ENCODE measurements at places on chromosomes 3 and 15.

GRCh38 chr3:120147072-120147871 is 53.0 kb upstream of the GSK3B start:
- DNase-seq: no peak

- DNase-seq: no peak
Observed at GRCh38 chr3:169268286-169268776, 395.2 kb downstream of the MECOM start.

- DNase-seq: peak; percentile 47
Observed at GRCh38 chr3:35537265-35537664, 102.1 kb upstream of the ARPP21 start.

DNA sequence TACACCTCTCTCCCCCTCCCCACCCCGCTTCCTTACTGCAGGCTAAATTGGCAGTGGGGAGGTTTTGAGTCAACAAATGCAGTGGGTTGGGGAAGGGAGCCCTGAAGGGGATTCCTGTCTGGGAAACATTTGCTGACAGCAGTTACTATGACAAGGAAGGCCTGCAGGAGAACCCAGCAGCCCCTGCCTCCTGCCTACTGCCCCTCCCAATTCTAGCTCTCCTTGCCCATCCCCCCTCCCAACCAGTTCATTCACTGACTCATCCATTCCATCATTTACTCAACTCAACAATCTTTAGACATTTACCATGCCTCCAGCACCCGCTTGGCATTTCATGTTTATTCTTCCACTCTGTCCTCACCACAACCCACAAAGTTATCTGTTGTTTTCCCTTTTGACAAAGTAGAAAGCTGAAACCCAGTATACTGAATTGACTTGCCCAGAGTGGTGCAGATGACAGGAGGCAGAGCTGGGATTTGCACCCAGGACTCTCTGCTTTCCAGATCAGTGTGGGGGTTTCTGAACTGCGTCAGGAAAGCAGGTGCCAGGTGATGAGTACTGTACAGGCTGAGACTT is 75.0 kb downstream of the MAGEF1 start:
- DNase-seq: peak; percentile 89

DNA sequence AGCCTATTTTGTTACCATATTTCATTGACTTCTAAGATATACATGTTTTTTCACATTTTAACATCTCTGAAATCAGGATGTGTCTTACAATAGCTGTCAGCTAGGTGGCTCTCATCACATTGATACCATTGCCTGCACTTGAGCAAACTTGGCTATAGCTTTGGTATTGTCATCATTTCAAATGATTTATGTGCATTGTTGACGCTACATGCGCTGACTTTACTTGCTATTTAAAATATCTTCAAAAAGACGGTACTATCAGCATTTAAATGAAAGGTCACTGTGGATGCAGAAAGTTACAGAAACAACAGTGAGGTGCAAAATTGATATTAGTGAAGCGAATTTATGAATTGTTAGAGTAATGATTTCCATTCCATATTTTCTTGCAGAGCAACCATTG is 54.0 kb upstream of the ABHD2 start:
- DNase-seq: peak; percentile 52

GRCh38 chr3:64495781-64496334 is 191.9 kb downstream of the ADAMTS9 start:
- DNase-seq: no peak

DNA sequence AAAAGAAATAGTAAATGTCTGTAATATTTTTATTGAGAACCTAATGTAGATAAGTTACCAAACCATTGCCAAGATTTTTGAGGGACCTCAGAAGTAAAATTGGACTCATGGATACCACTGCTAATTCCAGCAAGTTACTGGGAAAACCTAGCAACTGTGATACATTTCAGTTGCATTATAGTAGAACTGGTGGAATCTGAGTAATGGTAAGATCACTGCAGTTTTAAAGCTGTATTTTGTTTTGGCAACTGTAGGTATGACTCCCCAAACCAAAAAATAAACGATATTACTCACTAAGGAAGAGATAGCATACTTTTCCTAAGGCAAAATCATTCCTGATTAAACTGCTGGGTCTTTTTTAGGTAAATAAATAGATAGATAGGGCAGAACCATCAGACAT is 54.0 kb downstream of the ARMC8 start:
- DNase-seq: peak; percentile 11

DNA sequence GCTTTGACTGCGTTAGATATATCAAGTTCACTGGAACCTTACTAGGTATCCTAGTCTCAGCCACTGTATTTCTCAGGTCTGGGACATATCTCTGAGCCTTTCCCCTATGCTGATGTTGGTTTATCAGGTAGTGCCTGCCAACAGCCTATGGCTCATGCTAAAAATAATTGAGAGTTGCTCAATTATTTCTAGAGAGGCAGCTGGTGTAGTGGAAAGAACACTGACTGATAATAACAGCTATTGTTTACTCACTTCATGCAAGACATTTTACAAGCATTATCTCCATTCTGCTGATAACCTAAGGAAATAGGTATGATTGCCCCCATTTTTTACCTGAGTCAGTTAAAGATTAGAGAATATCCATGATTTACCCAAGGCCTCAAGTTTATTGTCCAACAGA is 231.4 kb downstream of the LRRN1 start:
- DNase-seq: no peak

DNA sequence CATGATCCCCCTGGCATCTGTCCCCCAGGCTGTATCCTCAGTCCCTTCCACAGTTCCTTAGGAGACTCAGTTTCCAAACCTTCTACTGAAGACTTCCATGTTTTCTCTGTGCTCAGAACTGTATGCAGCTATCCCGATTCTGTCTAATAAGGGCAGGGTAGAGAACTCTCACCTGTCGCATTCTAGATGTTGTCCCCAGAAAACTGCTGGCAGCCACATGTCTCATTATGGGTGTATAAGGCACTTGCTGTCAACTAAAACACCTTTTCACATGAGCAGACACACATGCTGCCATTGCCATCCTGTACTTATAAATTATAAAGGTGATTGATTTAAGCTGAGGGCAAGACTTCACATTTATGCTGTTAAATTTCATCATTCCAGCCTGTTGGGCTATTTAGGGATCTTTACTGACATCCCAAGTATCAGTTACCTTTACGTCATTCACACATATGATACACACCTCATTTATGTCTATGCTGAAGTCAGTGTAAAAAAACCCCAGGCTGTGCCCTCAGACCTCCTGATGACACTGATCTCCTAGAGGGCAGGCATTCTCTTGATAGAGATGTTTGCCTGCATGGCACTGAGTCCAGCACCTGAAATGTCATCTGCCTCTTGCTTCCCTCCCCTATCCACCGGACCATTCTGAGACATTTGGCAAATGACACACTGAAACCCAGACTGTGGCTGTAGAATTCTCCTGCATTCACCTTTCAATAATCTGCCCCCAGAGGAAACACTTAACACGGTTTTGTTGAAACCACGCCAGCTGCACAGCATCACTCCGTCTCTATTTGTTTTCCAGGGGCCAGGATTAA is 35.8 kb downstream of the BTD start:
- DNase-seq: peak; percentile 35

DNA sequence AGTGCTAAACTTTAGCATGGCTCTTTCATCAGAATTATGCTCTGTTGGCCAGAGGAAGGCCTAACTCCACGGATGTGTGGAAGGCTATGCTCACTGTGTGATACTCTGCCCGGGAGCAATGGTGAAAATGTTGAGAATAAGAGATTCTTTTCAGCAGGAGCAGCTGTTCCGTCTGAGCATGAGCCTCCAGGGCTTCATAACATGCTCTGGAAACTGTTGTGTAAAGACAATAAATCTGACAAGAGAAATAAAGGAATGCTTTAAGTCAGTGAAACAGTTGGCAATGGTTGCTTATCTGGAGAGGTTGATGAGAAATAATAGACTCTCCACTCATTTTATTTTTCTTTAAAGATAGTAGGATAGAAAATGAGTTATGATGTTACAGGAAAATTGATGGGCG is 269.8 kb downstream of the DIPK2A start:
- no peak for DNase-seq

- peak; percentile 74 for DNase-seq
Observed at GRCh38 chr3:124846189-124846588, 41.0 kb downstream of the ITGB5 start.

GRCh38 chr3:30752970-30753369 is 141.5 kb downstream of the GADL1 start:
- peak; percentile 77 for DNase-seq

DNA sequence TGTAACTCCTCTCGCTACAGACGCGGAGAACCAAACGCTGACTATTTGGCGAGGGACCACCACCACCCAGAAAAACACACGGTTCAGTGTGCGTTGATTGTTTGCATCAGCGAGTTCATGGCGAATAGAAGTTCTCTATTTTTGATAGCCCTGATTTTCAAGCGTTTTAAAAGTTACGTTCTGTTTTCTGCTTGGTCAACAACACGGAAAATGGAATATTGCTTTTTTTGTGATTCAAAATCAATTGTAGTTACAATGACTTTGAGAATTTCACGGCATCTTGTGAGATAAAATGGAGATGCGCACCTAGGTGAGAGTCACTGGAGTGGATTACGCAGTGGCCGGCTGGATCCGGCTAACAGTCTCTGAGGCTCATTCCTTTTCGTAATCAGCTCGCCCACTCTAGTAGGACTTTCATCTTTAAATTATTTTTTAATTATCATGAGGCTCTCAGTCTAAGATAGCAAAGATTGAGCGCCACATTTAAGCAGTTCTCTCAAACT is 54.8 kb downstream of the CCDC54 start:
- no peak for DNase-seq

DNA sequence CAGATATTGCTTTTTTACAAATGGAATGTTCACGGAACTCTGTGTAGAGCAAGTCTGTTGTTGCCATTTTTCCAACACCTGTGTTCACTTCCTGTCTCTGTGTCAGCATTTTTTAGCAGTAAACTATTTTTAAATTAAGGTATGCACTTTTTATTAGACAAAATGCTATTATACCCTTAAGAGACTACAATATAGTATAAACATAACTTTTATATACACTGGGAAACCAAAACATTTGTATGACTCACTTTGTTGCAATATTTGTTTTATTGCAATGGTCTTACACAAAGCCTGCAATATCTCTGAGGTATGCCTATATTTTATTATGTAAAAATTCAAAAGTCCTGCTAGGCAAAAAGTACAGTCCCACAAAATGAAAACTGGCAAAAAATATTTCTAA is 39.8 kb upstream of the FGF7 start:
- DNase-seq: no peak

- no peak for DNase-seq
Observed at GRCh38 chr15:32099097-32099785, 68.9 kb downstream of the CHRNA7 start.

- no peak for DNase-seq
Observed at GRCh38 chr3:156519758-156520162, 35.2 kb downstream of the SSR3 start.

- DNase-seq: no peak
Observed at GRCh38 chr15:68732451-68732850, 88.2 kb downstream of the ANP32A start.

- DNase-seq: no peak
Observed at GRCh38 chr3:120596853-120597223, 702 bp downstream of the NDUFB4 start.

GRCh38 chr3:120153294-120153693 is 59.0 kb upstream of the GSK3B start:
- peak; percentile 91 for DNase-seq

DNA sequence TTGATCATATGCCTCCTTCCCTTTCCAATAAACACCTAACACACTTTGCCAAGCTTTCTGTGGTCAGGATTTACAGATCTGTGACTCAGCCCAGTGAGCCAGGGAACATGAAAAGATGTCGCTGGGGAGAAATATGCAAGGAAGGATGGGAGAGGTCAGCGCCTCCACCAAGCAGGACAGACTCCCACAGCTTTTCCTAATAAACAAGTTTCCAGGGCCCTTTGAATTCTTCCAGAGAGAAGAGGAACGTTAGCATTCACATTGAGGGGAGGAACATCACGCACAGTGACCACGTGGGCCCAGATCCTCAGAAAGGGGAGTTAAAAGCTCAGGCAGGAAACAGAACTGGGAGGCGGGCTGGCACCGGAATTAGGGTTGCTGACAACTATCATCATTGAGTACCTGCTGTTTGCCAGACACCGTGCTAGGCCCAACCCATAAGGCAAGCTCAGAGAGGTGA is 33.3 kb upstream of the MRPS22 start:
- DNase-seq: peak; percentile 92

- DNase-seq: no peak
Observed at GRCh38 chr3:34408088-34408487, 609.7 kb downstream of the PDCD6IP start.

- peak; percentile 30 for DNase-seq
Observed at GRCh38 chr3:155891321-155891720, 20.9 kb downstream of the GMPS start.

DNA sequence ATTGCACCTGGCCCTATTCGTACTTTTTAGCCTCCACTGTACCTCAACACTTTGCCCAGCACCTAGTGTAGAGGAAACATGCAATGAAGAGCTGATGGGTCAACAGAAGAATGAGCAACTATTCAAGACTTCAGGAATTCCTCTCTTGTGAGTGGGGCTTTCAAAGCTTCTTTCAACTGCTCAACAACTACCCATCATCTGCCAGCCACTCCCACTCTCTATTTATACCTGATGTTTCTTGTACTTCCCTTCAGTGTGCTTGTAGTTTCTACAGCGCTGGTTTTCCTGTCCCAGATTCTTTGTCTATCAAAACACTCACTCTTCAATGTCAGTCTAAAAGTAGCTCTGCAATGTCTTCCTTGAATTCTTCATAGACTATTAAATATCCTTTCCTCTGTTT is 168.3 kb upstream of the LPP start:
- peak; percentile 65 for DNase-seq
